ENCODE measurements at places on chromosomes 13 and 19.

GRCh38 chr19:7540761-7541474 is 5.4 kb downstream of the PNPLA6 start:
- no peak for DNase-seq

DNA sequence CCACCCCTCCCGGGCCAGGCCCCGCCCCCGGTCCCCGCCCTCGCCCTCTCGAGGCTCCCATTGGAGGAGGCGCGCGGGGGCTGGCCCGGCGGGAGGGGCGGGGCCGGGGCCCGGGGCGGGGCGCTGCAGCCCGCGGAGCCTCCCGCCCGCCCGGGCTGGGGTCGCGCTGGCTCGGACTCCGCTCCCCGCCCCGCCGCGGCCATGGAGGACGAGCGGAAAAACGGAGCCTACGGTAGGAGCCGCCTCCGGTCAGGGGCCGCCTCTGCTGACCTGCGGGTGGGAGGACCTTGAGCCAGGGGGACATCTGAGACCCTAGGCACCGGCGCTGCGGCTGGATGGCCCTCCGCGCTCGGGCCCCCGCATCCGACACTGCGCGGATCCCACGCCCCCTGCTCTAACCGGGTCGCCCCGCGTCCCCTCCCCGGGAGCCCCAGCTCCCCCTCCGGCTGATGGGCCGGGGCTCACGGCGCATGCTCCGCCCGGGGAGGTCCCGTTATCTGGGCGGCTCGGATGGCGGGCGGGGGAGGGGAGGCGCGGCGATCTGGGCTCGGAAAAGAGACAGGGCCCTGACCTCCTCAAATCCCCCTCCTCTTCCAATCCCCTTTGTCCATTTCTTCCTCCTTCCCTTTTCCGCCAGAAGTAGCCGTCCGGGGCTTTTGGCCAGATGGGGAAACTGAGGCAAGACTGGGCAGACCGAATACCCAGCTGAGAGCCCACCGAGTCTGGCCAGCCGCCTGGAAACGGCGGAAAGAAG is 15.4 kb upstream of the AP1M2 start:
- DNase-seq: peak; percentile 87

GRCh38 chr19:38723606-38723965 is 20.7 kb downstream of the CAPN12 start:
- DNase-seq: no peak

DNA sequence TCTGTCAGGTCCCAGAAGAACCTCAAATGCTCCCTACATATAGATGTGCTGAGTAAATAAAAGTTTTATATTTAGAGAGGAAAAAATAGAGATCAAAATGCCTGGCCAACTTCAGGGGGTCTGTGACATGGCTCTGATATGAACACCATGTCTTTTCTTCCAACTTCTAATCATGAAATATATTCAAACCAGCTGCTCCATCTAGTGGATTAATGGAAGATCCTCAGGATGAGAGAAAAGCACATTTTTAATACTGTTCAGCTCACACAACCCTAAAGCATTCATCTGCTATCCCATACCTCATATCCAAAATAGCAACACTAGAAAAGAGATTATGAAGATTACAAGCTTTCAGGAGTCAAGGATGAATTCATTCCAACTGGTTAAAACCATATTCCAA is 56.0 kb upstream of the DOCK9 start:
- DNase-seq: no peak

DNA sequence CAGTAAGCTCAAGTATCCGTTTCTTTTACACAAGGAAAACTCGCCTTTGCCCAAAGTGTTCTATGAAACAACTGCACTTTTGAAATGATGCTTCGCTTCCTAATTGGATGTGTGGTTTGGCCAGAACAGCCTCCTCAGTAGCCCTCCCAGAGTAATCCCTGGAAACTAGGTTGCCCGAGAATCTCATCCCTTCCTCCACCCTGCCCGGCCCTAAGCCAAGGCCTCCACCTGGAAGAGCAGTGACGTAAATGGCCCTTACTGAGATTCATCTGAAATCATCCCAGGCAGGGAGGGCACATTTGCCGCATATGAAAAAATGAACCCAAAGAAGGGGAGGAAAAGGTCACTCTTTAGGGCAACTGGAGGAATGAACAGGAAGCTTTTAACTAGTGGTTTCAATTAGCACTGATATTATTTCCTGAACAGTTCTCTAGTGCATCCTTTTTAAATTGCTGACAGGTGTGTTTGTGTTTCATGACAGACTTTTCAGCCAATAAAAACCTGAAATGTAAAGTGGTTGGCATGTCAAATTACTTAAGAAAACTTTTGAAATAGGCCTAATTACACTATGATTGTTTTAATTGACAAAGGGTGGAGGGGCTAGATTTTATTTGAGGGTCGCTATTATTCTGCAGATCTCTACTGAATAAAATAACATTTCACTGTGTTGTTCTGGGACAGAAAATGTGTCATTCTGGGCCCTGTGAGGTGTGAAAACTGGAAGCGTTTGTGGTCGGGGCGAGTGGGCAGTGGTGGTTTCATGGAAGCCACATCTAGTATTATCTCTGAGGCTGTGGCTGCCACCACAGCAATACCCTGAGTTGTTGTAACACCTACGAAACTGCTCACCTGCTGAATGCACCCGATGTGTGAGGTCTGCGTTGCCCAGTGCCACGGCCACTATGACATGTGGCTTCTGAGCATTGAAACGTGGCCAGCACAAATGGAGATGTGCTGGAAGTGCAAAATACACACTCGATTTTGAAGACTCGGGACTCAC is 112.1 kb downstream of the ZIC5 start:
- peak; percentile 79 for DNase-seq

- DNase-seq: no peak
These were observed 43.4 kb upstream of the MEDAG start for GRCh38 chr13:30862707-30863106.

- DNase-seq: no peak
These were observed 4.9 kb upstream of the CERS1 start for GRCh38 chr19:18900700-18901481.

- no peak for DNase-seq
These were observed 12.1 kb downstream of the C19orf12 start for GRCh38 chr19:29702963-29703320.

- DNase-seq: no peak
These were observed 88.6 kb upstream of the FARP1 start for GRCh38 chr13:98054301-98054700.

- DNase-seq: peak; percentile 5
These were observed 82.6 kb downstream of the KATNAL1 start for GRCh38 chr13:30224732-30225131.

DNA sequence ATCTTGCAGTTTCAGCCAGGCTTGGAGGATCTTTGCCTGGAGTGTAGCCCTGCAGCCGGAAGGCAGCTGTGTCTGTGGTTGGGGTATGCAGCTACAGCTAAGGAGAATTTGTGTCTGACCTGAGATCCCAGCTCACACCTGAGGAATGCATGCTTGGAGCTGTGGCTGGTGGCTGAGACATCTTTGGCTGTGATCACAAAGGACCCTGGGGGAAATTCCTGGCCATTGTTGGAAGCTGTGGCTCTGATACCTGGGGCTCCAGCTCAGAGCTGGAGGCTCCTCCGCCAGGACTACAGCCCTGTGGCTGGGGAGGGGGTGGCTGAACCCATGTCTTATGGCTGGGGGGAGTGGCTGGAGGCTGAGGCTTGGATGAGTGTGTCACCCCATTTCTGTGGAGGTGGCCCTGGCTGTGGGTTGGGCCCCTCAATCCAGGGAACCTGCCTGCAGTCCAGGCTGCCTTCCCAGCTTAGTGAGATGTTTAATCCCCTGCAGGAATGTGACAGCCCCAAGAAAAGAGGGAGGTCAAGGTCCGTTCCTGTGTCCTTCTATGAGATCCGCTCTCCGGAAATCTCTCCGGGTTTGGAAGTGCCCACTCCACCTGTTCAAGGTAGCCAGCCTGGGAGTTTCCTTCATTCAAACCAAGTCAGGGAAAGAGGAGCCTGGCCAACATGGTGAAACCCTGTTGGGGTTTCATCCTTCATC is 27.6 kb downstream of the ARHGEF18 start:
- DNase-seq: no peak

GRCh38 chr19:41309180-41310032 is 566 bp upstream of the CCDC97 start:
- DNase-seq: peak; percentile 43

Measured in GM12865 (cell line).